ENCODE measurements at places on chromosomes 6 and 20.

GRCh38 chr20:59125836-59126235 lies 37.8 kb upstream of the ZNF831 start:
- no peak for DNase-seq

GRCh38 chr6:130671577-130671976 lies 155.6 kb upstream of the SMLR1 start:
- no peak for DNase-seq

DNA sequence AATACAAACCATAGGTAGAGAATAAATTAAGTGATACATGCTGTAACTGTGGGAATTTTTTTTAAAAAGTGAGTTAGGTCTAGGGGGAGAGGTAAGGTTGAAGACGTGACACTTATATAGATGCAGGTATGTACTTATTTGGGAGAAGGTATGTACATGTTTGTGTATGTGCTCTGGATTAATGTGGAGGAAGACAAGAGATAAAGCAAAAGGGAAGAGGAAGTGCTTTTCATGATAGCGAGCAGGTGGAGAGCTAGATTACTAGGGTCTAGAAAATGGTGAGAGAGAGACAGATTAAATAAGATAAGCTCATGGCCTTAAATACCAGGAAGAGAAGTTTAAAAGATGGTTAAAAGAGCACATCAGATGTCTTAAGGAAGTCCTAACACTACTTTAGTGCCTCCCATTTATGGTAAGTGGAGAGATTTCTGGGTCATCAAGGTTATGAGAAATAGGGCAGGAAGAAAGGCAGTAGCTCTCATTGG lies 92.5 kb downstream of the MAN1A1 start:
- DNase-seq, result no peak

DNA sequence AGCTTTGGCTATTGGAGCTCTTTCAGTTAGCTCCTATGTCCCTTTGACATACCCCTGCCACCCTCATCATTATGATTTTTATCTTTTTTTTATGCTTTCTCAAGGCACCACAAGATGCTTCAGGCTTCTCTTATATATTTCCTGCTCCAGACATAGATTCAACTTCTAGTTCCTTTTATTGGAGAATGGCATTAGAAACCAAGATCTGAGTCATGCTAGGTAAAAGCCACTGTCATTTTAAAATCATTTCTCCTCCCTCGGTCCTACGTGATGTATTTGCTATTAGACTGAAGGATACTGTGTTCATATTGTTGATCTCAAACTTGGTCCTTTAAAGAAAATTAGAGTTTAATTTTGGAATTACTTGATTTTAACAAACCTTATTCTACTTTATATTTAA lies 8.3 kb downstream of the TENT5A start:
- no peak for DNase-seq

DNA sequence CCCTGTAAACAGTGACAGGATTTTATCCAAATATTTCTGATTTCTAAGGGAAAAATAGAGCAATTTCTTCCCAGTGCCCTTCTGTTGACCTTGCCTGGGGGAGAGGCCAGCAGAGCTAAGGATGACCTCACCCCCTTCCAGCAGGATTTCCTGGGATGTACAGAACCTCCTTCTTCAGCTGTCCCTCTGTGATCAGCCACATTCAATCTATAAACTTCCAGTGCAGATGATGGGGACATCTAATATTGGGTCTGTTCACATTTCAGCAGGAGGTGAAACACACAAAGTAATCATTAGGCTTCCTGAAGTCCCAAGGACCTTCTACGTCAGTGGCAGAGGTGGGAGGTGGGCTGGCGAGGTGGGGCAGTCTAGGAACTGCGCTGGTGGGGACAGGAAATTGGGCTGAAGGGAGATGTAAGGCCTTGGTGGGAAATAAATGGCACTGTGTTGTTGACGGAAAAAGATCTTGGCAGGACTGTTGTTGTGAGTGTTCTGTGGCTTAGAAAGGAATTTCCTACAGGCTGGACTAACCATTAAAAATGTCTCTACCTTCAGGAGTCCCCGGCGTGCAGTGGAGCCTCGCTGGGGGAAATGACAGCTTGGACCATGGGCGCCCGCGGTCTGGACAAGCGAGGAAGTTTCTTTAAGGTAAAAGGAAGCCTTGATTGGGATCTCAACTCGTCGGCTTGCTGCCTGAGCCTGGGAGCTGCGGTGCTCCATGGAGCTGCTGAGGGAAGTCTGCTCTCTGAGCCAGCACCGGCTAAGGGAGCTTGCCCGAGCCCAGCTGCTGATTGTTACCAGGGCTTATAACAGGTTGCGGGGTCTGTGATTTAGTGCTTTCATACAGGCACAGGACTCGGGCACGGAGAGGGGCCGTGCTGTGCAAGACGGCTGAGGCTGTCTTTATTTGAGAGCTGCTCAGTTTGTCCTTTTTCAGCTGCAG lies 127.9 kb upstream of the NAA20 start:
- DNase-seq, result no peak

DNA sequence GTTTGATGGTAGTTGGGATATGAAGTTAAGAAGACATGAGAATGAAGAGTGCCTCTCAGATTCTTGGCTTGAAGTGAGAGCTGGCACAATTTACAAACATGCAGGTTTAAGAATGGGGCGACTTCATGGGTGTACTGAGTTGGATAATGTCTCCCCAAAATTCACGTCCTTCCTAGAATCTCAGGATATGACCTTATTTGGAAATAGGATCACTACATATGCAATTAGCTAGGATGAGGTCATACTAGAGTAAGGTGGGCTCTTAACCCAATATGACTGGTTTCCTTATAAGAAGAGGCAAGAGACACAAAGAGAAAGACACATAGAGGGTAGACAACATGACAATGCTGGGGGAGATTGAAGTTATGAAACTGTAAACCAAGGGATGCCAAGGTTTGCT lies 5.2 kb downstream of the PKIB start:
- DNase-seq, result no peak

DNA sequence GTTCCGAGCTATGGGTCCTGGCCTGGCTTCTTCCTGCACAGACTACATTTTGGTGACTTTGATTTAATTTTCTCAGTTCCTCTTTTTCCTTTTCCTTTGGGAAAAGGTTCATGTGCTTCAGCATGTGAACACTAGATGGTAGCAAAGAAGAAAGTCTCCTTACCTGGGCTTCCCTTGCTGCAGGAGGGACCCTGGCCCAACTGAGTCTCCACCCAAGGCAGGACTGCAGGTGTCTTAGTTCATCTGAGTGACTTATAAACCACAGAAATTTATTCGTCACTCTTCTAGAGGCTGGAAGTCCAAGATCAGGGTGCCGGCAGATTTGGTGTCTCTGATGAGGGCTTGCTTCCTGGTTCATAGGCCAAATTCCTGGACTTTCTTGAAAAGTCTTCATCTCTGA lies 163.2 kb downstream of the SYCP2 start:
- no peak for DNase-seq

Data from NCI-H146 (cell line).